ENCODE measurements at places on chromosomes 6 and 20. TPM values are rescaled to one million over a fixed set of nuclear protein-coding genes. Genes with fewer than 3 reads are reported as not detected.

DNA sequence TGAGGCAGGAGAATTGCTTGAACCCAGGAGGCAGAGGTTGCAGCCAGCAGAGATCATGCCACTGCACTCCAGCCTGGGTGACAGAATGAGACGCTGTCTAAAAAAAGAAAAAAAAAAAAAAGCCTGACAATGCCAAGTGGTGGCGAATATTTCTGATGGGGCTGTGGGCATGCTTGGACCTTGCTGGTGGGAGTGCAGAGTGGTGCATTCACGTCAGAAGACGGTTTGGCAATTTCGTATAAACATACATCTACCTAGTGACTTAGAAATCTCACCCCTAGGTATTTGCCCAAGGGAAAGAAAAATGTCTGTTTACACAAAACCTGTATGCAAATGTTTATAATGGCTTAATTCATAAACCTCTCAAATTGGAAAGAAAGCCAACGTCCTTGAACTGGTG is 33.6 kb downstream of the CTCFL start:
- no peak overlapping the region for H3K27ac ChIP-seq
- H3K27me3 ChIP-seq = no peaks in the 10 kb centered on the region
- peaks cover 4% of the 10 kb centered on the region for H3K4me1 ChIP-seq
- H3K4me3 ChIP-seq = no peak overlapping the region
- no peak for DNase-seq

GRCh38 chr6:138001750-138002349 is 105.4 kb downstream of the PERP start:
- H3K27ac ChIP-seq = no peak overlapping the region
- no peaks in the 10 kb centered on the region for H3K27me3 ChIP-seq

- no peak overlapping the region for H3K27ac ChIP-seq
- no peak overlapping the region for H3K4me3 ChIP-seq
- no peaks in the 10 kb centered on the region for H3K27me3 ChIP-seq
- DNase-seq = no peak
- peaks cover 16% of the 10 kb centered on the region for H3K4me1 ChIP-seq
Measured at GRCh38 chr6:90062667-90063066, 168.4 kb downstream of the GJA10 start.

The CCDC28A gene
- 16.1 TPM for total RNA-seq

The TSPO2 gene
- not detected for total RNA-seq

The ERVFRD-1 gene
- total RNA-seq = not detected
